Brain (organoid and tissue), 16 donors: ENCODE measurements at places on chromosomes 5 and 9.

- no peak for DNase-seq
These were observed 245.8 kb upstream of the MAP3K1 start for GRCh38 chr5:56569566-56569965.

DNA sequence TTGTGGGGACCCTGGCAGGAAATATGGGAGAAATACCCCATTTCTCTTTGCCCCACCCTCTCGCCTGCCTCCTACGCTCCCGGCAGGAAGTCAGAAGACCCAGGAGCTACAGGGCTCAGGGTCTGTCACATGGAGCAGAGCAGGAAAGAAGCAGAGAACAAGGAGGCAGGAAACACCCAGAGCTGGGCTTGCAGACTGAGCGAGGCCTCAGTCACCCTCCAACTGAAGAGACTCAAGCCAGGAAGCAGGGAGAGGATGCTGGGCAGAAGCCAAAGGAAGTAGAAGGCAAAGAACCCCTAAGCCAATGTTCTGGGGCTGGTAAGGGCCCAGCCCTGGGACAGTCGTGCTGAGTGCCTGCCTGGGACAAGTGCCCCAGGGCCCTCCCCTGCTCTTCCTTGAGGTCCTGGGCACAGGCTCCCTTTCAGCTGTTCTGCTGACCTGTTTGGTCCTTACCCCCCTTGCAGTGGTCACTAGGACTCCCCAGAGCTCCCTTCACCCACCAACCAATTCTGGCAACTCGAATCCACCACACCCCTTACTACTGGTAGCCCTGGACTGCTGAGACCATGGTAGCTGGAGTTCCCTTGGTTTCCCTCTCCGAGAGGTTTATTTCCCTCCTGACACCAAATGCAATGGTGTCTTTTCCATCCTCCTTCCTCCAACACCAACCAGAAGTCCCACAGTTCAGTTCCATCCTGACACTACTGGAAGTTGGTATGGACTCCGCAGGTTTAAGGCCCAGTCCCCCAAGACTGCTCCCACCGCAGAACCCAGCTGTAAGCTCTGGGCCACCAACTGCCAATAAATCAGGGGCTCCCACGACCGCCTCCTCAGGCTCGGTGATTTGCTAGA, 157.5 kb downstream of the COL23A1 start:
- DNase-seq: no peak

- DNase-seq: no peak
These were observed 60.0 kb downstream of the SUSD1 start for GRCh38 chr9:112115109-112115508.

GRCh38 chr9:69718218-69718617, 41.6 kb downstream of the PTAR1 start:
- DNase-seq: no peak

- DNase-seq: no peak
These were observed 48.2 kb downstream of the IL31RA start for GRCh38 chr5:55899344-55899743.

- no peak for DNase-seq
These were observed 26.9 kb upstream of the EXOC3 start for GRCh38 chr5:415928-416635.

- DNase-seq: no peak
These were observed 769.7 kb downstream of the TAF11L14 start for GRCh38 chr5:18403941-18404438.

GRCh38 chr9:4973902-4974301, 11.2 kb upstream of the JAK2 start:
- no peak for DNase-seq

- DNase-seq: no peak
These were observed 1110.2 kb downstream of the TAF11L14 start for GRCh38 chr5:18744441-18744840.

- DNase-seq: no peak
These were observed 997 bp upstream of the CHD1 start for GRCh38 chr5:98929710-98930298.
